Effector memory CD8-positive, alpha-beta T cell (primary cell): ENCODE measurements at places on chromosomes 11 and 22.
A peak's percentile ranks its signal among the peaks of the same experiment; 100 is the strongest.

- no peak for DNase-seq
- H3K4me1 ChIP-seq, result peaks cover 7% of the 10 kb centered on the region
- no peak overlapping the region for H3K27ac ChIP-seq
- peaks cover 40% of the 10 kb centered on the region for H3K27me3 ChIP-seq
- H3K36me3 ChIP-seq, result no peaks in the 10 kb centered on the region
- H3K4me3 ChIP-seq, result no peak overlapping the region
Measured at GRCh38 chr22:39444247-39444800, 12.5 kb upstream of the MGAT3 start.

- no peak for DNase-seq
- H3K4me1 ChIP-seq, result no peaks in the 10 kb centered on the region
- no peak overlapping the region for H3K27ac ChIP-seq
- no peak overlapping the region for H3K4me3 ChIP-seq
- H3K27me3 ChIP-seq, result peaks cover 55% of the 10 kb centered on the region
Measured at GRCh38 chr22:32556159-32556558, 81.5 kb downstream of the FBXO7 start.

DNA sequence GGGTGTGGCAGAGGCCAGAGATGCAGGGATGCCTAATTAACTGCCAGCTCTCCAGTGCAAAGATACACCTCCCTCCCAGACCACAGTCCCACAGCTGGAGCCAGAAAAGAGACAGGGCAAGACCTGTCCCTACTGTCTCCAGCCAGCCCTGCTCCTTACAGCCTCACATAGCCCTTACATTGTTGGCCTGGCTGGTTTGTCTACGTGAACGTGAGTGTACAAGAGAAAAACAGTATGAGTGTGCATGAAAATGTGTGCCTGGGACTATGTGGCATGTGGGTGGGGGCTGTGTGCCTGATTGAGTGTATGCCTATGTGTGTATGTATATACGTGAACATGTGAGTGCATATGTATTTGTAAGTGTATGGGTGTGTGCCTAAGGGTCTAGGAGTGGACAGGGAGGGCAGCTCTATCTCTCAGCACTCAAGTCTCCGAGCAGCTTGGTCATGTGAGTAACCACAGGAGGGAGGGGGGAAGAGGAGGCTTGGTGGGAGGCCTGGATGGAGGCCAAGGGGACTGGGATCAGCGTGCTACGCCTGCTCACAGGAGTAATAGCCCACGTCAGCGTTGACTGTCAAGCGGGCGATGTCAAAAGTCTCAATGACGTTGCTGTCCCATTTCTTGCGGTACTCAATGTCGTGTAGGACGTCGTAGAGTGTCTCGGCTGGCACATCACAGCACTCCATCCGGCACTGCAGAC lies 6.6 kb upstream of the ARAP1 start:
- H3K4me1 ChIP-seq, result peaks cover 16% of the 10 kb centered on the region
- H3K27ac ChIP-seq, result no peak overlapping the region
- H3K4me3 ChIP-seq, result no peak overlapping the region
- DNase-seq, result no peak
- no peaks in the 10 kb centered on the region for H3K27me3 ChIP-seq
- peaks cover 8% of the 10 kb centered on the region for H3K36me3 ChIP-seq

- H3K36me3 ChIP-seq, result no peaks in the 10 kb centered on the region
- H3K27ac ChIP-seq, result no peak overlapping the region
- H3K4me3 ChIP-seq, result no peak overlapping the region
- peaks cover 6% of the 10 kb centered on the region for H3K27me3 ChIP-seq
- DNase-seq, result no peak
Measured at GRCh38 chr11:115775846-115776245, 271.6 kb upstream of the CADM1 start.

DNA sequence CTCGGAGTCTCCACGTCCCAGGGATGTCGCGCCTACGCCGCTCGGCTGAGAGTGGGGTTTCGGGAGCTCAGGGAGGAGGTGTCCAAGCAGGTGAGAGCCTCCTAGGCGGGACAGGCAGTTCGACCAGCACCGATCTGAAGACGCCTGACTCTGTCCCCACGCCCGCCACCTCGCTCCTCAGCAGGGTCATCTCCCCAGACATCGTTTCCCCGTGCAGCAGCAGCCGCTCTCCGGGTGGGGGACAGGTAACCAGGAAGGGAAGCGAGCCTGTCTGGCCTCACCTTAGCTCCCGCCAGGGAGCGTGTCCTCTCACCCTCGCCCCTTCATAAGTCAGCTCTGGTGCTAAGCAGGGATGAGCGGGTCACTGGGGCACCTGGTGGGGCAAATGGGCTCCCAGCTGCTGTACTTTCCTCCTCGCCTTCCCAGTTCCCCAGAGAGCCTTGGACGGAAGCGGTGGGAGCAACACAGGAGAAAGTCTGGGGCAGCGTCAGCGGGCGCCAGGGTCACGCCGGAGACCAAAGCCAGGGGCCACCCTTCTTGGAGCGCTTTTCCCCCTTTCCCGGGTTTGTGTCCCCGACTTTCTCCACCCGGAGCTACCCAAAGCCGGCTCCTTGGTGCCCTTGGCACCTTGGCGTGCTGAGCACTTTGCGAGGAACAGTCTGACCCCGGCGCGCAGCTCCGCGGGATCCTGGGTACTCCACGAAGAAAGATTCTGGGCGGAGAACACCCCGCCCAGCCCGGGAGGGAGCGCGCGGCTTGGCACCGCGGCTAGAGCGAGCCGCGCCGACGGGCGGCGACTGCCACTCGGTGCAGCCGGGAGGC lies 1.6 kb downstream of the SPON1 start:
- H3K27ac ChIP-seq, result no peak overlapping the region
- peaks cover 11% of the 10 kb centered on the region for H3K4me1 ChIP-seq
- peak overlapping the region; percentile 77 for H3K4me3 ChIP-seq
- peaks cover 81% of the 10 kb centered on the region for H3K27me3 ChIP-seq
- H3K36me3 ChIP-seq, result peaks cover 2% of the 10 kb centered on the region
- DNase-seq, result no peak

DNA sequence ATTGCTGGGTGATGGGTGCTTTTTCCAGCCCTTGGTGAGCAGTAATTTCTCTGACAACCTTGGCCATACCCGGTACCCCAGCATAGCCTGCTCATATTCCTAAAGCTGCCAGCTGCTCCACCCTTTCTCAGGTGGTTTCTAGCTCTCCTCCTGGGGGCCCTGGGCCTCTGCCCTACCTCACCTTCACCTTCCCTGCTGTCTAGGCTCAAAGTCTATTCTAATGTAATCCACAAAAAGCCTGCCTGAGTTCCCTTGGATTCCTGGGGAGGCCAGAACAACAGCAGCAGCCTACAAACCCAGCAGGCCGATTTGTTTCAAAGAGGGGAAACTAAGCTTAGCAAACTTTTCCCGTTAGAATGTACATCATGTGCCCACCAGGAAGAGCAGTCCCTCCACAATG lies 117.6 kb downstream of the DSCAML1 start:
- H3K4me1 ChIP-seq, result peaks cover 2% of the 10 kb centered on the region
- no peak for DNase-seq
- H3K4me3 ChIP-seq, result no peak overlapping the region
- peaks cover 52% of the 10 kb centered on the region for H3K27me3 ChIP-seq
- H3K27ac ChIP-seq, result no peak overlapping the region

- peaks cover 49% of the 10 kb centered on the region for H3K4me1 ChIP-seq
- peak overlapping the region; percentile 87 for H3K4me3 ChIP-seq
- H3K36me3 ChIP-seq, result peaks cover 6% of the 10 kb centered on the region
- no peak for DNase-seq
- H3K27me3 ChIP-seq, result no peaks in the 10 kb centered on the region
Measured at GRCh38 chr11:96339706-96340554, 3.1 kb downstream of the MAML2 start.

DNA sequence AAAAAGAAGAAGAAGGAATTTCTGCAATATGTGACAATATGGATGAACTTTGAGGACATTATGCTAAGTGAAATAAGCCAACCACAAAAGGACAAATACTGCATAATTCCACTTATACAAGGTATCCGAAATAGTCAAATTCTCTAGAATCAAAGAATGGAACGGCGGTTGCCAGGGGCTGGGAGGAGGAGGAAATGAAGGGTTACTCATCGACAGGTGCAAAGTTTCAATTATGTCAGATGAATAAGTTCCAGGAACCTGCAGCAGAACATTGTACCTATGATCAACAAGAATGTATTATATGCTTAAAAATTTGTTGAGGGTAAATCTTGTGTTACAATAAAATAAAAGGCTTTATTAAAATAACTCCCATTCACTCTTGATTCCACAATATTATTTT lies 49.0 kb downstream of the SC5D start:
- no peaks in the 10 kb centered on the region for H3K27me3 ChIP-seq
- peaks cover 2% of the 10 kb centered on the region for H3K36me3 ChIP-seq
- DNase-seq, result no peak
- peaks cover 7% of the 10 kb centered on the region for H3K4me1 ChIP-seq

- H3K27ac ChIP-seq, result no peak overlapping the region
- DNase-seq, result no peak
- no peak overlapping the region for H3K4me3 ChIP-seq
- peaks cover 49% of the 10 kb centered on the region for H3K27me3 ChIP-seq
Measured at GRCh38 chr22:42365111-42365865, 66.9 kb downstream of the NFAM1 start.

- peaks cover 4% of the 10 kb centered on the region for H3K4me1 ChIP-seq
- no peaks in the 10 kb centered on the region for H3K36me3 ChIP-seq
- H3K4me3 ChIP-seq, result no peak overlapping the region
- H3K27me3 ChIP-seq, result no peaks in the 10 kb centered on the region
- H3K27ac ChIP-seq, result no peak overlapping the region
Measured at GRCh38 chr11:87230995-87231394, 193.3 kb downstream of the TMEM135 start.

DNA sequence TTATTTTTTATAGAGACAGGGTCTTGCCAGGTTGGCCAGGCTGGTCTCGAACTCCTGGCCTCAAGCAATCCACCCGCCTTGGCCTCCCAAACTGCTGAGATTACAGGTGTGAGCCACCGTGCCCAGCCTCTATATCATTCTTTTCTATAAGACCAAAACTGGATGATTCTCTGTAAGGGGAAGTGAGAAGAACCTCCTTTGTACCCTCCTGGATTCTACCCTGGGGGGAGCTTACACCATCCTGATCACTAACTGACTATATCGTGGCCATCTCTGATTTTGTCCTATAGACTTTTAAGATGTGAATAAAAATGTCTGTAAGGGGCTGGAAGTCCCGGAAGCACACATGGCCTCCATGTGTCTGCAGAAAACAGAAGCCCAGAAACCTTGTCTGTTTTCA lies 9.1 kb downstream of the PIWIL4 start:
- no peak overlapping the region for H3K4me3 ChIP-seq
- no peaks in the 10 kb centered on the region for H3K36me3 ChIP-seq
- no peaks in the 10 kb centered on the region for H3K27me3 ChIP-seq
- H3K27ac ChIP-seq, result no peak overlapping the region

- H3K27ac ChIP-seq, result no peak overlapping the region
- H3K36me3 ChIP-seq, result peaks cover 3% of the 10 kb centered on the region
- H3K4me3 ChIP-seq, result no peak overlapping the region
- H3K27me3 ChIP-seq, result peaks cover 15% of the 10 kb centered on the region
- DNase-seq, result no peak
- no peaks in the 10 kb centered on the region for H3K4me1 ChIP-seq
Measured at GRCh38 chr11:1356478-1356960, 33.2 kb upstream of the BRSK2 start.

DNA sequence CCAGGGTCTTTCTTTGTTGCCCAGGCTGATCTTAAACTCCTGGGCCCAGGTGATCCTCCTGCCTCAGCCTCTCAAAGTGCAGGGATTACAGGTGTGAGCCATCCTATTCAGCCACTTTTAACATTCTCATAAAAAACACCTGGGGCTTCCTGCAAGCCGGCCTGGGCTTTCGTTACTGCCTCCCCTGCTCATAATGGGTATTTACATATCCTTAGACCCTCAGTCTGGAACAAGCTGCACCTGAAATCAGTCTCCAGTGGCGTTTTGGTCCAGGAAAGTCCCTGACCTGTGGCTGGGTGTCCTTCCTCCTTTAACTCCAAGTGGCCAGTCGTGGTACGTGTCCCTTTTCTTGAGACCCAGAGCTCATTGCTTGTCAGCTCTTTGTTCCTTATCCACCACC lies 320.7 kb downstream of the TMEM135 start:
- peaks cover 4% of the 10 kb centered on the region for H3K4me1 ChIP-seq
- no peak overlapping the region for H3K27ac ChIP-seq
- H3K4me3 ChIP-seq, result no peak overlapping the region
- no peak for DNase-seq

DNA sequence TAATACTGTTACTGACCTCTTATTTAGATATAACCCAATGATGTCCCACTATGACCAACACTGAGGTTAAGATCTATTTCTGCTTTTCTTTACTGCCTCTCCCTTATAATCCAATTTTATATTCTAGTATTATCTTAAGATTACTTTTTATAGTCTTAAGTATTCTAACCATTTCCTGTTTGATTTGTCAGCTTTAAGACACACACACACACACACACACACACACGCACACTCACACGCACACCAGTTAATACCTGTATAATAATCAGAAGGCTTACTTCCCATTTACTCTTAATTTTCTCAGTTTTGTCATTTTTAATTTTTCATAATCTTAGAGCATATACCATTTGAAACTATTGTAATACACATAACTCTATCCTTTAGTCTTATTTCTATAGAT lies 226.0 kb upstream of the C11orf87 start:
- no peak overlapping the region for H3K27ac ChIP-seq
- H3K4me3 ChIP-seq, result no peak overlapping the region
- H3K36me3 ChIP-seq, result no peaks in the 10 kb centered on the region
- no peaks in the 10 kb centered on the region for H3K4me1 ChIP-seq
- no peak for DNase-seq

DNA sequence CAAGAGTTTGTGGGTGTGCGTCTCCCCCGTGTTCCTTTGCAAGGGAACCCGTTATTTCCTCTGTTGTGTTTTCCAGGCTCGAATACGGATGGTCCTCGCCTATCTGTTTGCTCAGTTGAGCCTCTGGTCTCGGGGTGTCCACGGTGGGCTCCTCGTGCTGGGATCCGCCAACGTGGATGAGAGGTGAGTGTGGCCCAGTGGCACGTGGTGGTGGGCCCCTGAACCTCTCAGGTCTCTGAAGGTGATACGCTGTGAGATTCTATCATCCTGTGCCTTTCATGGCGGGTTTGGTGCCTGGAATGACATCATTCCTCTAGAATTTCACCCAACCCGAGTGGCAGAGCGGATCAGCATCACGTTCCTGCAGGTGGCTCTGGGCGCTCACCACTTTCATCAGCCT lies 32.5 kb downstream of the NADSYN1 start:
- peaks cover 6% of the 10 kb centered on the region for H3K4me1 ChIP-seq
- H3K27me3 ChIP-seq, result no peaks in the 10 kb centered on the region
- H3K4me3 ChIP-seq, result no peak overlapping the region
- H3K27ac ChIP-seq, result peak overlapping the region; percentile 16
- no peak for DNase-seq

- no peak overlapping the region for H3K4me3 ChIP-seq
- peaks cover 3% of the 10 kb centered on the region for H3K36me3 ChIP-seq
- peak overlapping the region; percentile 47 for H3K27ac ChIP-seq
Measured at GRCh38 chr22:44354288-44354687, 41.5 kb upstream of the SHISAL1 start.

GRCh38 chr11:59728154-59728553 lies 14.5 kb upstream of the OR10V1 start:
- no peak for DNase-seq
- no peaks in the 10 kb centered on the region for H3K36me3 ChIP-seq
- peaks cover 7% of the 10 kb centered on the region for H3K4me1 ChIP-seq
- no peak overlapping the region for H3K4me3 ChIP-seq

DNA sequence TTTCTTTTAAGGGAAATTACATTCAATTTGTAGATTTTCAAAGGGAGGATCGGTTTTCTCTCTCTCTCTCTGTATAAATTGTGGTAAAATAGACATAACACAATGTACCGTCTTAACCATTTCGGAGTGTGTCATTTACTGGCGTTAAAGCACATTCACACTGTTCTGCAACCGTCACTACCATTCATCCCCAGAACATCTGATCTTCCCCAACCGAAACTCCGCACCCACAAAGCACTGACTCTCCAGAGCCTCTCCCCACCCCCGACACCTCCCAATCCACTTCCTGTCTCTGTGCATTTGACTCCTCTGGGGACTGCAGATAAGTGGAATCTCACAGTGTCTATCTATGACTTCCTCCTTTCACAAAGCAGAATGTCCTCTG lies 15.9 kb upstream of the GRAMD4 start:
- peaks cover 9% of the 10 kb centered on the region for H3K4me1 ChIP-seq
- peak overlapping the region; percentile 89 for H3K27ac ChIP-seq
